Natural killer cell (primary cell): ENCODE measurements at places on chromosomes 13 and 19.

- no peak for DNase-seq
Measured at GRCh38 chr13:105019073-105019472, 1516.4 kb downstream of the EFNB2 start.

- no peak for DNase-seq
Measured at GRCh38 chr13:63048653-63049052, 1633.0 kb upstream of the PCDH20 start.

DNA sequence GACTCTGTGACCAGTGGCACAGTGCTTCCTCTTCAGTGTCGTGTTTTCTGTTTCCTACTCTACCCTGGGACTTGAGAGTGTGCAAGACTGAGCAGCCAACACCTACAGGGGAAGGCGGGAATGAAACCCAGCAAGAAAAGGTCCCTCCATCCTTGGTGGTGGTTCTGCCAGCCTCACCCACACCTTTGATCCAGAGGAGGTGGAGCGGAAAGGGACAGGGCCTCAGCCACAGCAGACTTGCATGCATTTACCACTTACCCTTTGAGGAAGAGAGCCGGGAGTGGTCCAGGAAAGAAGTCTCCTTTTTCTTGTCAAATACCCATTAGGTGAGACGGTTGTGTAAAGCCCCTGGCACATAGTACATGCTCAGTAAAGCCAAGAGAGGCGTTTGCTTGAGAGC, 164.8 kb upstream of the ZNF536 start:
- no peak for DNase-seq

DNA sequence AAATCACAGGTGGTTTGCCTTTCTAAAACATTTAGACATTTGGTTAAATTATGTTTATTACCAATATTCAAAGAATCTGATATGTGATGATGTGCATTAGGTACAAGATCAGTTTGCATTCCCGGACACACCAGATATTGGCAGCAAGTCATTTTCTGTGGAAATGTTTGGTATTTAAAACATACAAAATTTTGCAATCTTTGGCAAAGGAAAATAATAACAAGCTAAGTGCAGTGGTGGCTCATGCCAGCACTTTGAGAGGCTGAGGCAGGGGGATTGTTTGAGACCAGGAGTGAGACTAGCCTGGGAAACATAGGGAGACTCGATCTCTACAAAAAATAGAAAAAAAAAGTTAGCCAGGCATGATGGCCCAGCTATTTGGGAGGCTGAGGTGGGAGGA, 29.1 kb upstream of the TSC22D1 start:
- DNase-seq: no peak

GRCh38 chr13:22110368-22110767, 439.5 kb downstream of the FGF9 start:
- no peak for DNase-seq

GRCh38 chr19:42201489-42202289, 15.8 kb downstream of the DEDD2 start:
- peak; percentile 61 for DNase-seq

- no peak for DNase-seq
Measured at GRCh38 chr19:4694211-4694987, 24.3 kb upstream of the MYDGF start.

DNA sequence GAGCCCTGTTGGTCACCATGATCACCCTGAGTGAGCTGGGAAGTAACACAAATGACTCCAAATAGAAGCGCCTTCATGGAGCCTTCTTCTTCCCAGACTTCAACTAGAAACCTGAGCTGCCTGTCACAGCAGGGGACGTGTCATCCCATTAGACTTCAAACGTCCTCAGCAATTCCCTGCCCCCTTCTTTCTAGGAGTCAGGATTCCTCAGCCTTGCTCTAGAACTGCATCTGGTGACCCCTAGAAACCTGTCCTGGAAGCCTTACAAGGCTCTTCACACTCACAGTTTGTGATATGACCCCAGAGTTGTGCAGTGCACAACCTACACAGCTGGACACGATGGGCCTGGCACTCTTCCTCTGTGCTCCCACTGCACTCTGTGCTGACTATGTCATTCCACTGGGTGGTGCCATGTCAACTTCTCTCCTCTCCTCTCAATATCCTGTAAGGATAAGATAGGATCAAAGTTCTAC, 23.6 kb upstream of the TTYH1 start:
- no peak for DNase-seq
